ENCODE measurements at places on chromosomes 5 and 9.

DNA sequence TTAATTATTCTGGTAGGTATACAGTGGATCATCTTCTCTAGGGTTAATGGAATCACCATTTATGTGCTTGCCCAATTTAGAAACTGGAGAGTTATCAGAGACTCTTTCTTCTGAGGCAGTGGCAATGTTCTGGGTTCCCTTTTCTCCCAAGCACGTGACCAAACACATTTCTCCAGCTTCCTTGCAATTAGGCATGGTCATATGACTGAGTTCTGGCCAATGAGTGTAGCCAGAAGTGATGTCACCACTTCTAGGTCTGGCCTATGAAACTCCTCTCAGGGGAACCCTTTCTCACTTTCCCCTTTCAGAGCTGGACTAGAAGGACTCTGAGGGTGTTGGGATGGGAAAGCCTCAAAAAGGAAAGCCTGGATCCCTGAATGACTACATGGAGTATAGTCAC is 172.0 kb downstream of the NSG2 start:
- DNase-seq = no peak

GRCh38 chr5:115349001-115349817 is 52.8 kb upstream of the CCDC112 start:
- peak; percentile 62 for DNase-seq

DNA sequence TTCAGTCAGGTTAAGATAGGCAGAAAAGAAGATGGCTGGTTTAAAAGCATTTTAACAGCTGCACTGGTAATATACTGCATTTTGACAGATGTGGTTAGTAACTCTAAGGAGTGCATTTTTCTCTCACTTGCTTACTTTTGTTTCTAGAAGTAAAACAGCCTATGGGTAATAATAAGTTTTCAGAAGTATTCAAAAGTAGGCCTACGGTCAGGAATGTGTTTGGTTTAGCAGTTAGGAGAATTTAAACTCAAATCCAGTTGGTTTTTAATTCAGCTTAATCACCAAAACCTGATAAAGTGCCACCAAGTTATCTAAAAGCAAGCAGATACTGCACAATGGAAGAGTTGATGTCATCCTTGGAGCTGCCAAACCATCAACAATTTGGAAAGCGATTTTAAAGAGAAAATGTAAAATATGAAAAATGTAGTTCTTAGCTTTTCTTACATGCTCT is 160.3 kb downstream of the ARSB start:
- no peak for DNase-seq

GRCh38 chr9:103183701-103184171 is 188.6 kb downstream of the CYLC2 start:
- DNase-seq = no peak

DNA sequence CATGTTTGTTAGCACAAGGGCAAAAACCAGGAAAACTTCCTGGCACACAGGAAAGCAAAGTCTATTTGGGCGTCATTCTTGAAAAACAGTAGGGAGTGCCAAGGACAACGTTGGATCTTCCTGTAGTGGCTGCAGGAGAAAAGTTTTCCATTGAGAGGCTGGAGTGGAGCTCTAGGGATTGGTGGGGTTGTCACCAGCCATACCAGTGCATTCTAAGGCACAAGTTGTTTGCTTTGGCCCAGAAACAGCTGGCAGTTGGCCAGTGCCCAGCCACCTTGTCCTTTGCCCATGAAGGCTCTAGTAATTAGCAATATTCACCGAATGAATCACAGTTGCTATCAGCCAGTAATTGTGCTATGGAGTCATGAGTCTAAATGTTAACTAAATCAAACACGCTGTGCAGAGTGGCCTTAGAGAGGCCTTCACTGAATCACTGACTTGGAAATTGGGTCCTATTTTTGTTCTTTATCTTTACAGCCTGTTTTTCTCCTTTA is 26.4 kb downstream of the TNFSF15 start:
- DNase-seq = no peak

GRCh38 chr9:117268847-117269446 is 145.9 kb downstream of the ASTN2 start:
- DNase-seq = no peak

DNA sequence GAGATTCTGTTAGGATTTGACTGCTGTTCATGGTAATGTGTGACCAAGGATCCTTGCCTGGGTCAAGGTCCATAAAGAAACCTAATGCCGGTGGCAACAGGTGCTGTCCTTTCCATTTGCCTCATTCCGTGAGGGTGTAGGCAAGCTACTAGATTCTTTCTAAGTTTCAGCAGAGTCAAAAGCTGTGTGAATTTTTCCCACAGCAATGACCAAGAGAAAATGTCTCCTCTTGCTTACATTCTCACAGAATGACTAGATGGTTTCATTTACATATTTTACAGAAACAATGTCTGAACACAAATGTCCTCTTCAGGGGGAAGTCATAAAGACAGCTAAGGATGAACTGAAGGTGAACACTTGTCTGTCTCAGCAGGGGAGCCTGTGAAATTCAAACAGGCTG is 75.3 kb upstream of the SV2C start:
- DNase-seq = no peak

DNA sequence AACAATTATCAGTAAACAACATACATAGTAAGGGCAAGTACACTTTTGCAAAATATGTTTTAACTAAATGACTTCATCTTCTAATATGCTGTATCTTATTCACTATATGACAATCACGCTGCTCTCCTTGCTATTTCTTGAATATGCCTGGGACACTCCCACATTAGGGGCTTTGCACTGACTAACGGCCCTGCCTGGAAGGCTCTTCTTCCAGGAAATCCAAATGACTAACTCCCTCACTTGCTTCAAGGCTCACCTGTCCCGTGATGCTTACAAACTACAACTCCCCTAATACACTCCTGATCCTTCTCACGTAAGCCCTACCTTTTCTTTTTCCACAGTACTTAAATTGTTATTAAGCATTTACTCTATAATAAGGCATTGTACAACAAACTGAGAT is 10.6 kb downstream of the ERP44 start:
- DNase-seq = no peak

DNA sequence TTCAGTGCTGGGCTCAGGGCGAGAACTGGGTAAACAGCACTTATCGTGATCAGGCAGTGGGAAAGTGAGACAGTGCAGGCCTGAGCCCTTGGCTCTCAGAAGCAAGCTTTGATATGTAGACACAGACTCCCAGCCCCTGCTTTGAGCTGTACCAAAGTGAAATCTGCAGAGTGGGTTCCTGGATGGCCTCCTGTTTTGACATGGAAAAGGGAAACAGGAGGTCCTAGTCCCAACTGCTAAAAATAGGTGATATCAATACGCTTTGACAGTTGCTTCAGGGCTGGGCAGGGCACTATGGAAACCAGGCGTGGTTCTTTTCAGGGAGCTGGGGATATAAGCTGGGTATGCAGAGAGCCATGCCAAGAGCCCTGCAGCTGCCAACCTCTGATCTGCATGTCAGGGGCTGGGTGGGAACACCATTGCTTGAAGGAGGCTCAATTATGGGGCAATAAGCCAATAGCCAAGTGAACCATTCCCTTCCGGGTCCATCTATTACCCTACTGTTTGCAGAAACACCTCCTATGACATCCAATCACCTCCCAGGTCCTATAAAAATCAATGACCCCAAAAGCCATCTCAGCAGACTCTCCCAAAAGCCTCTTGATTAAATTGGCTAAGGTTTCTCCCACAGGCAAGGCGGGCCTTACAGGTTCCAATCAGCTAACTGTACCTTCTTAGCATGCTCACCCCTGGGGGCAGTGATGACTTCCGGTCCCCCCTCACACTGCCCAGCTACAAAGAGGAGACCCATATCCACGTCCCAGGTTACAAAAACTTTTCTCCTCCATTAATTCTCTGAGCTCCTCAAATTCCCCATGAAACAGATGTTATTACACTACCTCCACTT is 45.8 kb downstream of the EPB41L4B start:
- no peak for DNase-seq

- DNase-seq = no peak
These were observed 361.1 kb upstream of the TLE4 start for GRCh38 chr9:79210541-79211243.

DNA sequence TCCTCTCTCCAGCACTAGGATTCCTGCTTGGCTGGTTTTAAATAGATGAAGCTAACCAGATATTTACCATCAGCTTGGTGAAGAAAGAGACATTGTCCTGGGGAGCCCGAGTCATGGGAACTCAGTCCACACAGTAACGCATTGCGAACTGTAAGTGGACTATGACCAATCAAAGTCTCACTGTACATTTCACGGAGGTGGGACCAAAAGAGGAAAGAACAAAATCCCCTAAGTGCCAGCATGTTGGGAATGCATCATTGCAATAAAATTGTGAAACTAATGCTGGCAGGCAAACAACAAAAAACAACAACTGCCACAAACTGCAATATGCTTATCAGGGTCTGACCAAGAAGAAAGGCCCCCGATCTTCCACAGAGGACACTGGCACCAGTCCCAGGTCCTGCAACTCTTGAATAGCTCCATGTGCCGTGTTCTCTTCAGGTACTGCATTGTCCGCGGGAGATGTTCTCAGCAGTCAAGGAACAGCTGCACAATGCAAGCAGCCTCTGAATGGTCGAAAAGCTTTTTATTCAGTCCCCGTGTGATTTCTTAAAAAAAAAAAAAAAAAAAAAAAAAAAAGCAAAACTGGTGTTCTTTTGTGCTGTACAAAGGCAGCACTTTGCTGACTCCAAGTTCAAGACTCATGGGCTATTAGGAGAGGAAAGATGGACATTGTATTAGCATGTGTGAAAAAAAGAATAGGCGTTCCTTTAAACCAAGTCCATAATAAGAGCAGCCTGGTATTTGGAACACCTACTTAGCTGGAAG is 38.1 kb downstream of the SEMA6A start:
- DNase-seq = no peak

DNA sequence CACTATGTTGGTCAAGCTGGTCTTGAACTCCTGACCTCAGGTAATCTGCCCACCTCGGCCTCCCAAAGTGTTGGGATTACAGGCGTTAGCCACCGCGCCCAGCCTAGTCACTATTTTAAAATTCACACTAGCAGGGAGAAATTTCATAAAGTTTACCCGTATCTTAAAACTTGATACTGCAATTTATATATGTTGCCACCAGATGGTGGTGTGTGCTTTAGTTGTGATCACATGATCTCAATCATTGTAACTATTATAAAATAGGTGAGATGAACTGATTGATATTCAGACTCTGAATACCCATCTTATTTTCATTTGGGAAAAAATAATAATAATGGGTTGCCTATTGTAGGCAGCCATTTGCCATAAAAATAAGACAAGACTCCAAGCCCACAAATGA is 1330.4 kb upstream of the WWC1 start:
- peak; percentile 7 for DNase-seq

DNA sequence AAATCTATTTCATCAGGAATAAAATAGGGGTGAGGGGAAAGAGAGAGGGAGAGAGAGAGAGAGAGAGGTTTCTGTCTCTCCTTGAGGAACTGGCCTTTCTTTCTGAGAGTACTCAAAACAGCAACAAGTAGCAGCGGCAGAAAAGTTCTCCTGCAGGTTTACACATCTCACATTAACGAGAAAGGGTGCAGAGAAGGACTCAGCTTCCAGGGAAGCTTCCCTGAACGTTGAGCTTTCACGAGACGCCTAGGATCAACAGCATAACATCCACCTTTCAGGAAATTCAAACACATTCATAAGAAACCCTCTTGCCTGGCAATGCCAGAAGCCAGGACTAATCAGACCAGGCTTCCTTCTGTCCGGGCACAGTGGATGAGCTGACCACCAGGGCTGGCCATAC is 162.9 kb downstream of the ZDHHC21 start:
- no peak for DNase-seq

GRCh38 chr9:127418037-127418471 is 6.1 kb upstream of the ZNF79 start:
- DNase-seq = no peak

DNA sequence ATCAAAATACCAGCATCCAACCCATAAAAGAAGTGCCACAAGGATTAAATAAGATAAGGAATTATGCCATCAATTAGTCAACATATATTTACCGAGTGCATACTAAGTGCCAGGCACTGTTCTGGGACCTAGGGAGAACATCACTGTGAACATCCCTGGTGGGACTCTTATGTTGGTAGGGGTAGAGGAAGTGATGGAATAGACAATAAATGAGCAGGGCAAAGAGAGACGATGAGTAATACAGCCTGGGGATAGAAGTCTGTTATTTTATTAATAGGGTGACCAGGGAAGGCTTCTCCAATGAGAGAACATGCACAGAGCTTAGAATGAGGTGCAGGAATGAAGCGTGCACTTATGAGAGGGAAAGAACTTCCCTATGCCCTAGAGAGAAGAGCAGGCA is 47.4 kb upstream of the VLDLR start:
- no peak for DNase-seq

DNA sequence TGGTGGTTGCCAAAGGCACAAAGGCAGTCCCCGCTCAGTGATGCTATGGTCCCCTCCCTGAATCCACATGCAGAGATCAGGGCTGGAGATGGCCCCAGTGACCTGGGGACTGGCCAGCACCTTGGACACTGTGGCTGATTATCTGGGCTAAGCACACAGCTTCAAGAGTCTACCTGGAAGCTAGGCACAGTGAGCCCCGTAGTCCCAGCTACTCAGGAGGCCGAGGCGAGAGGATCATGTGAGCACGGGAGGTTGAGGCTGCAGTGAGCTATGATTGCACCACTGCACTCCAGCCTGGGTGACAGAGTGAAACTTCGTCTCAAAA is 8.3 kb upstream of the SCGB3A1 start:
- peak; percentile 5 for DNase-seq

DNA sequence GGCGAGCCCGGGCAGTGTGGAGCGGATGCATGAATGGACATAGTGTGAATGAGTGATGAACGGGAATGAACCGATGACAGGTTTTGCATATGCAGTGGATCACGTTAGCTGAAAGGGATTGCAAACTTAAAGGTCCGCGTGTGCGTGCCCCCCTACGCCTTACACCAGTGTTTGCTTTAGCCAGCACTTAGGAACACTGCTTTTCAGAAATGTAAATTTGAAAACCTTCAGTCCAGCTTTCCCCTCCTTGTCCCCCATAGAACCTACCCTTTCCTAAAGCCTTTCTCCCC is 692 bp downstream of the PSAT1 start:
- no peak for DNase-seq

DNA sequence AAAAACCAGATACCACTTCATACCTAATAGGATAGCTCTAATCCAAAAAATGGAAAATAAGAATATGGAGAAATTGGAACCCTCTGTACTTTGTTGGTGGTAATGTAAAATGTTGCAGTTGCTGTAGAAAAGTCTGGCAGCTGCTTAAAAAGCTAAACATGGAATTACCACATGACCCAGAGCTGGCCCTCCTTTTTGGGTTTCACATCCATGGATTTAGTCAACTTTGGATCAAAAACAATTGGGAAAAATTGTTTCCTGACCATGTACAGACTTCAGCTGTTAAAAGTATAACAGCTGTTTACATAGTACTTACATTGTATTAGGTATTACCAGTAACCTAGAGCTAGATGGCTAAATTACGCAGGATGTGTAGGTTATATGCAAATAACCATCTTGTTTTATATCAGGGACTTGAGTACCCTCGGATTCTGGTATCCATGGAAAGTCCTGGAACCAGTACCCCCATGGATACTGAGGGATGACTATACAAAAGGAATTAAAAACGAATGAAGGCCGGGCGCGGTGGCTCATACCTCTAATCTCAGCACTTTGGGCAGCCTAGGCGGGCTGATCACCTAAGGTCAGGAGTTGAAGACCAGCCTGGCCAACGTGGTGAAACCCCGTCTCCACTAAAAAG is 15.8 kb downstream of the DNAJA1 start:
- DNase-seq = no peak

GRCh38 chr9:93315118-93315517 is 131.2 kb downstream of the WNK2 start:
- no peak for DNase-seq

Data from AG08396 (cell line).